ENCODE measurements at places on chromosomes 16 and 17. TPM values are rescaled to one million over a fixed set of nuclear protein-coding genes. Genes with fewer than 3 reads are reported as not detected.

Gene ZDHHC1
- 12.9 TPM for polyA plus RNA-seq

Gene PFAS
- 37.6 TPM for polyA plus RNA-seq

GRCh38 chr16:31071861-31072260 lies 2.2 kb downstream of the ZNF668 start:
- no peak for DNase-seq

DNA sequence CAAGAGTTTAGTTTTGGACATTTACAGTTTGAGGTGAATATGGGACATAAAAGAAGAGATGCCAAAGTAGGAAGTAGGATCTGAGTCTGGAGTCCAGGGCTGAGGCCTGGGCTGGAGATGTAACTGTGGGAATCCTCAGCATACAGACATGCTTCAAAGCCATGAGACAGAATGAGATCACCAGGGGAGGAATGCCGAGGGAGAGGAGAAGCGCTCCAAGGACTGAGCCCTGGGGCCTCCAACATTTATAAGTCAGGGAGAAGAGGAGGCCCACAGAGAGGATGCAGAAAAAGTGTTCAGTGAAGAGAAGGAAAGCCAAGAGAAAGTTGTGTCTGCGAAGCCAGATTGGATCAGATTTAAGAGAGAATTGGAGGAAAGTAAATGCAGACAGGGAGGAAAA lies 277.5 kb upstream of the MYOCD start:
- no peak for DNase-seq

GRCh38 chr16:31206776-31207175 lies 4.2 kb upstream of the PYCARD start:
- no peak for DNase-seq

Gene TP53TG3B
- not detected for polyA plus RNA-seq

Gene TBC1D3E
- polyA plus RNA-seq: not detected

Gene NHLRC4
- 8.9 TPM for polyA plus RNA-seq

GRCh38 chr16:166375-167121 lies 770 bp downstream of the HBM start:
- DNase-seq: no peak

Gene SPEM3
- not detected for polyA plus RNA-seq

DNA sequence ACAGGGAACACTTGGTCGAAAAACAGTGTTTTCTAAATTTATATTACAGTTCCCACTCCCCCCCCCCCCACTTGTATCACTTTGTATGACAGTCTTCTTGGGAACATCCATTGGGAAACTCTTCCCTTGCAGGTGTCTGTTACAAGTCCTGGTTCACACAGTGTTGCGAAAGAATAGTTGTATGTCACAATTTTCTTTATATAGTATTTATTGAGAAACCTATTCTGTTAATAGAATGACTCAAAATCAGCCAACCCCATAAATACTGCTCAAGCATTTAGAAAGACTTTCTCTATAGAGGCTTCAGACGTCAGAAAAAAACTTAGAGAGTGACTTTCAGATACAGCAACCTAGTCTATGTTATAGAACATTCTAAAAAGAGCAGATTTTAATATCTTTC lies 414.4 kb downstream of the WWOX start:
- DNase-seq: no peak

DNA sequence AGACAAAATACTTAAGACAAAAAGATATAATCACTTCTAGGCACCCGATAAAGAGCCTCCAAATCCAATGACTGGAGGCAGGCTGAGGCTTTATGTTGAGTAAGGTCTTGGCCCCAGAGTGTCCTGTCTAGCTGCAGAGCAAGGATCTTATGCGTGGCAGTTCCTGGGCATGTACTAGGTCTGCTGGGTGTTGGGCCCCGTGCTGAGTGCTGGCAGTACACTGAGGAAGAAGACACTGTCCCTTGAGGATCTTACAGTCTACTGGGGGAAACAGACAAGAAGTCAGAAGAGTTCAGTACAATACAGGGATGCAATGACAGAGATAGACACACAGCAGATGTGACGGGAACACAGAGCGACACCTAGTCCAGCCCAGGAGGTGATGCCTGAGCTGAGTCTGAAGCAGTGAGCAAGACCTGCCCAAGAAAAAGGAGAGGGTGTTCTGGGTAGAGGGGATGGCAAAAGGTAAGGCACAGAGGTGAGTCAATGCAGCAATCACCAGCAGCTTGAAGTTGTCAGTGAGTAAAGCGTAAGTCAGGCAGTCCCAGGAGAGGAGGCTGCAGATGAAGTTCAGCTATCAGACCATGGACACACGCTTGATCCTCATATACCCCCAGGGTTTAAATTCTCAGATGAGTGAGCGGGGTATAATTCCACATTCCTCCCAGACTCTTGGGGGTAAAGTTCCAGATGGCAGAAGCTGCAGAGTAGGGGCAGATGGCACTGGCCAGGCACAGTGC lies 18.1 kb downstream of the MAP3K14 start:
- DNase-seq: no peak

DNA sequence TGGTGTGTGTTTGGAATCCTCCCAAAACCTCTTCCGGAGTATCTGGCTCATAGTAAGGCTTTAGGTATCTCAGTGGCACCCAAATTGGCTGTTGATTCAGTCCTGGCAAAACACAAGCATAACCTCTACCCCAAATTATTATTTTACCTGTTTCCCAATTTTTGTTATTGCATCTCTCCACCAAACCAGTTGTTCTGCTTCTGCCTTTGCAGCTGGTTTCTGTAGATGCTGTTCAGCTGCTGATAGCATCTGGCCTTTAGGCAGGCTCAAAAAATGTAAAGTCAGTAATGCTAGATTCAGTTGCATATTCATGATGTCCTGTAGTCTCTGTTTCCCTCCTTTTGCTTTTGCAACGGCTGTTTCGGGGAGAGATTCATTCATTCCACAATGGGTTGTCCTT lies 33.8 kb downstream of the ATF7IP2 start:
- DNase-seq: no peak

DNA sequence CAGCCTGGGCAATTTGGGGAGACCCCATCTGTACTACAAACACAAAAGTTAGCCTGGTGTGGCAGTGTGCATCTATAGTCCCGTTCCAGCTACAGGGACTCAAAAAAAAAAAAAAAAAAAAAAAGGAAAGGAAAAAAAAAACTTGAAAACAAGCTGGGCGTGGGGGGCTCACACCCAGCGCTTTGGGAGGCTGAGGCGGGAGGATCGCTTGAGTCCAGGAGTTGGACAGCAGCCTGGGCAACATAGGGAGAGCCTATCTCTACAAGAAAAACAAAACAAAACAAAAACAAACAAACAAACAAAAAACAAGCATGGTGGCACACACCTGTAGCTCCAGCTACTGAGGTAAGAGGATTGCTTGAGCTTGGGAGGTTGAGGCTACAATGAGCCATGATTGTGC lies 12.9 kb upstream of the CCL17 start:
- DNase-seq: no peak

Gene MPP3
- 7.7 TPM for polyA plus RNA-seq

- DNase-seq: no peak
These were observed 15.7 kb upstream of the RNF222 start for GRCh38 chr17:8413328-8413727.

- DNase-seq: no peak
These were observed 7.8 kb downstream of the NUDT16L1 start for GRCh38 chr16:4700997-4701743.

Gene SLC5A11
- 5.1 TPM for polyA plus RNA-seq

DNA sequence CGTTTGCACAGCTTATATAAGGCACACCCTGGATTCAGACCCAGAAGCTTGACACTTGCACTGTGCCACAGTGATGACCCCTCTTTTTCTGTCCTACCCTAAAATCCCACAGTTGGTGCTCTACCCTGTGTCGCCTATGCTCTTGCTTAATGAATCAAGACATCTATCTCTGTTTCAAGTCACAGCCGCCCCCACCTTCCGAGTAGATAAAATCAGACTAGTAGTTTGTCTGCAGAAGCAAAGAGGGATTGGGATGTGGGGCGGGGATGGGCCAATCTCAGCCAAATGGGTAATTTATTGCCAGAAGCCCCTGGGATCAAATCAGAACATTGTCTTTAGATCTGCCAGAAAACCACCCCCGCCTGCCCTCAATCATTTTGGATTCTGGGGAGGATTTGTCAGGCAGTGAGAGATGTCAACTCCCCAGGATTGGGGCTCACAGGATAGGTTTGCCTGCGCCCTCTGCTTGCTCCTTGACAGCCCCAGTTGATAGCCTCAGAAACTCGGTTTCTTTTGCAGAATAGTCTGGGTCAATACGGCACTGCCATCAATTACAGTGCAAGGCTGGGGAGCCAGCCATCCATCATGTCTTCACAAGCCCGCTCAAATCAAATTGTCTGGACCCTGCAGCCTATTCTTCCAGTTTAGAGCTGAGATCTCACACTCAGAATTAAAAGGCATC lies 520.8 kb downstream of the GRIN2A start:
- DNase-seq: no peak

- no peak for DNase-seq
These were observed 197.1 kb upstream of the TBX2 start for GRCh38 chr17:61202564-61202963.
